ENCODE measurements at places on chromosomes 2 and 18. TPM values are rescaled to one million over a fixed set of nuclear protein-coding genes. Genes with fewer than 3 reads are reported as not detected.
A peak's percentile ranks its signal among the peaks of the same experiment; 100 is the strongest.

- no peak for DNase-seq
These were observed 4.9 kb downstream of the DNAH7 start for GRCh38 chr2:196063773-196064172.

DNA sequence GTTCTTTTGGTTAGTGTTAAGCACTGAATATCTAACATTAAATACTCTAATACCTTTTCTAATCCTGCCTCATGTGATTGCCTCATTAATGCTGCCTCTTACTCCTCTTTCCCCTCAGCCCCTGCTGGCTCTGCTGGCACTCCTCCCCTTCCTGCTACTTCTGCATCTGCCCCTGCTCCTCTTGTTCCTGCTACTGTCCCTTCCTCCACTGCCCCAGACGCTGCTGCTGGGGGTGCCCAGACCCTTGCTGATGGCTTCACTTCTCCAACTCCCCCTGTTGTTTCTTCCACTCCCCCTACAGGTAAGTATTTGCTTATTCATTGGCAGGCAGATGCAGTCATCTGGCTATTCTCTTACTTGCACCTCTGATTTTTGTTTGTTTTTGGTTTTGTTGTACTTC is 68.5 kb downstream of the ABI2 start:
- no peak for DNase-seq

Gene PTPRN
- total RNA-seq: 0.31 TPM

DNA sequence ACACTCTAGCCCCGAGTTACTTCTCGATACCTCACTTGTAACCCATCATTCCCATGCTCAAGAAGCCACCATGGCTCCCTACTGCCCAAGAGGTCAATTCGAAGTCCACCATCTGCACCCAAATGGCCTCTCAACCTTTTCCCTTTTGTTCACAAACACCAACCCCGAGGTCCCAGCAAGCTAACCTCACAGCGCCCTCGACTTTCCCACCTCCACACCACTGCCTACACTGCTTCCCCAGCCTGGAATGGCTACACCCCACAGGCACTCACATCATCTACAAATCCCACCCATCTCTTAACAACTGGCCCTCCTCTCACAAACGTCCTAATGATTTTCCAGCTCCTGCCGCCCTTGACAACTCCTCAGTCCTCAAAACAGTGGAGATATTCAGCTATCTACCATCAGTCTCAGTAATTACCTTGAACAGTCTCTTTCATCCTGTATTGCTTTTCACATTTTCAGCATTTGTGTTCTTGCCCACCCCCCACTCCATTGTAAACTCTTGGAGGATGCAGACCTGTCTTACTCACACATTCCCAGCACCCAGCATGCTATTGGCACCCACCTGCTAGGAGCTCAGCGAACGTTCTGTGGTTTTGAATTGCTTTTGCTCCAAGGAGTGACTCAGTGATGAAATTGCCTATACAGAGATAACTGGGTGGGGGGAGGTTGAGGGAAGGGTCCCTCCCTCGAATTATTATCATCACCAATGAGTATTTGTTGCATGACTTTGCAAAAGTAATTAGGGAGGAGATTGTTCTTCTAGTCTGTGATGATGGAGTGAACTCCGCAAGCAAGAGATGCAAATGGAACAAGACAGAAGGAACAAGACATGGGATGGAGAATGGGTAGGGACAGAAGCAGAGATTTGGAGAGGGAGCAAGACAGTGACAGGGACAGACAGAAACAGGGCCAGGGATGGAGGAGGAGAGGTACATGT is 106.8 kb downstream of the CYP26B1 start:
- no peak for DNase-seq

GRCh38 chr2:6810961-6811360 is 54.7 kb downstream of the CMPK2 start:
- DNase-seq: no peak

- peak; percentile 6 for DNase-seq
These were observed 199.9 kb downstream of the PMAIP1 start for GRCh38 chr18:60099709-60100108.

DNA sequence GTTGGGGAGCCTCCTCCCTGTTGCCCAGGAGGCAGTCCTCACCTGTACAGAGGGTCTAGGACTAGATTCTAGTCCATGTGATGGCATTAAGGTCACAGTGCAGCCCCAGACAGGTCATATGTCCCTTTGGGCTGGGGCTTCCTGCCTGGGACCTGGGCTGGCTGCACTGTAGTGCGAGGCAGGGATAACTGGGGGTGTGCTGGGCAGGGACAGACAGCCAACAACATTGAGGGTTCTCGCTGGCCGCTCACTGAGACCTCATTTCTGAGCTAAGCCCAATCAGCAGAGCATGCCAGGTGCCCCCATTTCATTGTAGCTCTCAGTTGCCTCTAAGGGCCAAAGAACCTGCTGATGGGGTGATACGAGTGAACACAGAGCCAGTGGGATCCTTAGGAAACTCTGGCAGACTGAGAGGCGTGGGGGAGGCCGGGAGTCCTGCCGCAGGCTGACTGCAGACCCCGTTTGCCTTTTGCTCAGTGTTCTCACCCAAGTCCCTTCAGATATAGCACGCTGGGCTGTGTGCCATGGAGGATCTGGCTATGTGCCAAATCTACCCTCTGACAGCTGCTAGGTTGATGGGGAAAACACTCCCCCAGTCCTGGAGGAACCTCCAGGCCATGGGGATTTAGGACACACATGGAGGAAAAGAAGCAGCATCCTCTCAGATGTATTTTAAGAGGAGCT is 51.9 kb downstream of the DYSF start:
- DNase-seq: peak; percentile 89

DNA sequence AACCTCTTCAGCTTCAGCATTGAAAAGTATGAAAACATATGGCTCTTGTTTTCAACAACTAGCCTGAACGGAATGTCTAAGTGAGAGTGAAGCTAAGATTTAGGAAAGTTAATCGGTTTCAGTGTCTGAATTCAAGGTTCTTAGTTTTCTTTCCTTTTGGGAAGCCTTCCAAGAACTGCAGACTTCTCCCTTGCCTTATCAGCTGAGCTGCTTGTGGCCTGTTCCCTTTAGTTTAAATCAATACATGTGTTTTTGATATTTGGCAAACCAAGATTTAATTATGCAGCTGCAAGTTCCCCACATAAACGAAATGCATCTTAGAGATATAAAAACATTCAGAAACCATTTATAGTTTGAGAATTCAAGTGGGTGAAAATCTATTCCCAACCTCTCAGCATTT is 274.3 kb upstream of the NRP2 start:
- DNase-seq: peak; percentile 88

Gene CRYGD
- total RNA-seq: not detected

DNA sequence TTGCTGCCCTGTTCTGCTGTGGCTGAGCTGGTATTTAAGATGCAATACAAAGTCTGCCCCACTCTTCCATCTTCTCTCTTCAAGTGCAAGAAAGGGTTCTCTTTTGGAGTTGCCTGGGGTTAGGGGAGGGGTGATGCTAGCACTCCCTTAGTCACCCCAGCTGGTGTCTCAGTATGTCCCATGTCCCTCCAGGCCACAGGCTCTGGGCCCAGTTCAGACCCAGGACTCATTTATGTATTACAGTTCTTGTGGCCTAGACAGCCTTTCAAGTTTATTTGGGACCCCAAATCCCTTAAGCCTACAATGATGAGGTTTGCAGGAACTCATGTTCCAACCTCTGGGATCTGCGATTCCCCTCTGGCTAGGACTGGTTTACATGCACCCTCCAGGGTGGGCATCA is 47.2 kb upstream of the CCDC141 start:
- DNase-seq: no peak

- DNase-seq: no peak
These were observed 76.7 kb downstream of the EMILIN2 start for GRCh38 chr18:2923464-2923863.

DNA sequence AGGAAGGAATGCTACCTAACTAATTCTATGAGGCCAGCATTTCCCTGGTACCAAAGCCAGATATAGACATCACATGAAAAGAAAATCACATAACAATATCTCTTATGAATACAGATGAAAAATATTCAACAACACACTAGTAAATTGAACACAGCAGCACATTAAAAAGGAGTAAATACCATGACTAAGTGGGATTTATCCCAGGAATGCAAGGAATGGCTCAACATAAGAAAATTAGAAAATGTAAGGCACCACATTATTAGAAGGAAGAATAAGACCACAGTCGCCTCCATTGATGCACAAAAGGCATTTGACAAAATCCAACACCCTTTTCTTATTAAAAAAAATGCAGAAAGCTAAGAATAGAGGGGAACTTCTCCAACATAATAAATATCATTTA is 133.9 kb downstream of the TTC32 start:
- DNase-seq: no peak

DNA sequence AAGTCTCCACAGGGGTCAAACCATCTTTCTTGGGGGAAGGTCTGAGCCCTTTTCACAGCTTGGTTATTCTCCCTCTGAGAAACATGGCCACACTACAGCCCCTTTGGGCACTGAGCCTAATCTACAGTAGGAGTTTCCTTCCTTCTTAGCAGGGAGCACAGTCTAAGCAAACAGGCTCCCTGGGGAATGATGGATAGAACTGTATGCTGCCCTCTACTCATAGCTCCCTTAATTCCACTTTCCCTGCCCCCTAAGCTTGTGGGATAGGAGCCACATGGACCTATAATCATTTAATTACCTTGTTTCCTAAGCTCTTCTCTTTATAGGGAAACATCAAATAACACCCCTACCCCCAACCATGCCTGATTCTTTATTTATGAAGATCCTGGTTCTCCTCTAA is 442.1 kb upstream of the MEX3C start:
- no peak for DNase-seq

DNA sequence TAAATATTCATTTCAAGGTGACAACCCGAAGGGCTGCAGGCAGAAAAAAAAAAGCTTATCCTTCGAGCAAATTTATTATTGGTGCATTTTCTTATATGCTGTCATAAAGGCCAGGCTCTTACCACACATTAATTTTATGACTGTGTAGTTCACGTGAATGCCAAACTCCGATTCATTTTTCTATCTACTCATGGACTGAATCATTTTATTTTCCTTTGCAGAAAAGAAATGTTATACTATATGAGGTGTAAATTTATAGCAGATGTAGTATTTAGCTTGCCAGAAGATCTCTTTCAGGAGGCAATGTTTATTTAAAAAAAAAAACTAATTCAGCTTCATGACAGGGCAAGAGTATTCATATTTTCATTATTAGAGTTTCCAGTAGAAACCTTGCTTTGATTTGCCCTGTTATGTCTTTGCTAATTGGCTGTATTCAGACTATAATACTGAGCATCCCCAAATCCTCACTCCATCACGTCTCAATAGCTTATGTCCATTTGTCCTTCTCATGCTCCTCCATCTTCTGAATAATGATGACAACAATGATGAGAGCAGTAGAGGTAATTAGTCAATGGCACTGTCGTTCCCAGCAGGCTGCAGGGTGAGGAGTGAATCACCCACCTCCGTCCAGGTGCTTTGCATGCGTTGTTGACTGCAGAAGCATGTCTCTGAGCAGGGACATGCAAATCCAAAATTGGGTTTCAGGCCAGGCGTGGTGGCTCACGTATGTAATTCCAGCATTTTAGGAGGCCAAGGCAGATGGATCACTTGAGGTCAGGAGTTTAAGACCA is 101.1 kb upstream of the RAB12 start:
- DNase-seq: no peak

DNA sequence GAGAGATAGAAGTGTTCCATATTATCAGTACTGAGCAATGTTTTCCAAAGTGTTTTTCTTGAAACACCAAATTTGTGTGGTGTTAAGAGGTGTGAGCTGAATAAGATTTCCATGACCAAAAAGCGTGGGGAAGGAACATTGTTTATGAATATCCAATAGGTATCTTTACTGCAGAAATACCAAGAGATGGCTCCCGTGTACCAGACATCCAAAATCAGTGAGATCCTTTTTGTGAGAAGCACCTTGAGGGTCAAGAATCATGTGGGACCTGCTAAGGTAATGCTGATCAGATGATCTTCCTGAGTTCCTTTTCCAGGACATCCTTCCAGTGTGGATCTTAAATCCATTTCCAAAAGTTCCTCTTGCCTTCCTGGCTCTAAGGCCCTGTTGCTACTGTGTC is 246.0 kb downstream of the MYO3B start:
- no peak for DNase-seq

DNA sequence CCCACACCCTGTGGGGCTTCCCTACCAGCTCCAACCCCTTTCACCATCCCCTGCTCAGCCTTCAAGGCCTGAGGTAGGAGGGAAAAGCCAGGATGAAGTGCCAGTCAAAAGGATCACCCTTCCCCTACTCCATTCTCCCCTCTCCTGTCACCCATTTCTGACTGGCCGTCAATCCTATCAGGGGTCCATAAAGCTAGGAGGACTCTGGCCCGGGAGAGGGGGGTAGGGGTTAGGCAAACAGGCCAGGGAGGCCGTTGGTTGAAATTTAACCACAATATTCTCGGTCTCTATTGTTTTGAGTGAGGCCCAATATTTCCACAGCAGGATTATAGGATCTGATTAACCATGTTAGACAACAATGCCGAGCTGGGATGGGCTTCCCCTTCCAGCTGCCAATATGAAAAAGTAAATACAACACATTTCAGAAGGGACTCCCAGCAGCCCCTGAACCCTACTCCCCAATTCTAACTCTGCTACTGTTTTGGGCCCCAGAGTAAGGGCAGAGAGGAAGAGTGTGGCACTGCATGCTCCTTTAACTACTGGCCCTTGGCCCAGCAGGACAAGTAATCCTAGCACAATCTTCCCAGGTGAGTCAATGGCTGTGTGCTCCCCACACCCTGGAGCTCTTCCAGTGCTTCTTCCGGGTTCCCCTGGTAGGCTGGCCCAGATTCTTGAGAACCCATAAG is 10.6 kb upstream of the IHH start:
- DNase-seq: no peak

Gene FOSL2
- total RNA-seq: 66.4 TPM

Gene CRIM1
- 57.2 TPM for total RNA-seq

GRCh38 chr2:100141906-100142305 is 484 bp downstream of the AFF3 start:
- no peak for DNase-seq

- no peak for DNase-seq
These were observed 204.2 kb downstream of the EN1 start for GRCh38 chr2:118643294-118643693.

Gene NYAP2
- total RNA-seq: 0.10 TPM

Gene NT5C1B
- not detected for total RNA-seq

GRCh38 chr18:11859903-11860407 is 8.7 kb downstream of the CHMP1B start:
- no peak for DNase-seq

- no peak for DNase-seq
These were observed 92.1 kb downstream of the SH3BP4 start for GRCh38 chr2:235043762-235044500.

GRCh38 chr2:201575971-201576370 is 67.3 kb downstream of the TMEM237 start:
- DNase-seq: no peak

DNA sequence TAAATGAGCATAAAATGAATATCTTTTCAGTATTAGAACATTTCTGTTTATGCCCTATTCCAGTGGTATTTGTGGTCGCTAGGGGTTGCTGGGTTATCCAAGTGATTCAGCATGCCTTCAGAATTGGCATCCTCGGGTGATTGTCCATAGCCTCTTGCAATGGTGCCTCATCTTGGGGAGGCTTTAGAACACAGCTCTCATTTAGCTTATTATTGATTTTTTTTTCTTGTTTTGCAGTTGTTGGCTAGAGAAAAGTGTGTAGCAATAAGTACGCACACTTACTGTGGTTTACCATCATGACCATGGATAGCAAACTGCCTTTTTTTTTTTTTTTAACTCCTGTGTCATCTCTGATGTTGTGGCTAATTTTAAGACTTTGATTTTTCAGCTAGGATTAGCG is 33.6 kb downstream of the PLEKHA3 start:
- no peak for DNase-seq
